NCI-H82 (cell line): ENCODE measurements at places on chromosomes 1 and 21.

DNA sequence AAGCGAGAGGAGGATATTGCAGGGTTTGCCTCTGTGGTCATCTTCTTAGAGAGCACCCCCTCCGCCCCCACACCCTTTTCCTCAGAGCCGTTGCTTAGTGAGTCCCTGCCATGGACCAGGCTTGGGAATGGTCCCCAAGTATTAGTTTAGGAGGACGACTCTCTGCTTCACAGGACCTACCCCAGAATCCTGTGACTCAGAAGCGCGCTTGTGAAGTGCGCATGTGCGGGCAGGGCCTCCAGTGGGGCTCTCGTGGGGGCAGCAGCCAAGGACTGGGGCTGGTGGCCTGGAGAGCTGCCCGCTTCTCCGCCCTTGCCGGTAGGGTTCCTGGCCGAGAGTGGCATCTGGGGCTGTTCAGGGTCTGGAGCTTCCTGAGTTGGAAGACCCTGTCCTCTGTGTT lies 37.3 kb upstream of the HMGN1 start:
- peak; percentile 27 for DNase-seq

GRCh38 chr1:218514689-218515088 lies 169.6 kb downstream of the TGFB2 start:
- no peak for DNase-seq

- no peak for DNase-seq
These were observed 16.5 kb upstream of the SLC1A7 start for GRCh38 chr1:53158900-53159299.

- DNase-seq: peak; percentile 39
These were observed 51.9 kb downstream of the CDC7 start for GRCh38 chr1:91552596-91552995.

- no peak for DNase-seq
These were observed 19.2 kb upstream of the SLAMF1 start for GRCh38 chr1:160666079-160666442.

GRCh38 chr1:11735531-11735853 lies 444 bp upstream of the AGTRAP start:
- DNase-seq: no peak

DNA sequence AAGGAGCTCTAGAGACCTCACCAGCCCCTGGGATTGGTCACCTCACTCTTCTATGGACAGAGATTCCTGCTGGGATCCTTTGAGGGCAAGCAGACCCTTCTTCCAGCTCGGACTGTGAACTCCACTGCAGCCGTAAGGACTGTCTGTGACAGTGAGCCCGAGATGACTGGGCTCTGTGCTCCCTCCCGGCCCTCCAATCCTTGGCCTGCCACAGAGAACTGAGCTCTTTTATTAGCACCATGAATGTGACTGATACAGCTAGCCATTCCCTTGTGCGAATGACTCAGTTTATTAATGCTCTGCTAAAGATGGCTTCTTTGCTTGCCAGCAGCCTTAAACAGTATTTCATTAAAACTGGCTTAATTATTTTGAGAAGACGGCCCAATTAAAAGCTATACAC lies 194.6 kb upstream of the LMO4 start:
- DNase-seq: no peak

- peak; percentile 49 for DNase-seq
These were observed 2.7 kb downstream of the FAM110D start for GRCh38 chr1:26161415-26162219.

DNA sequence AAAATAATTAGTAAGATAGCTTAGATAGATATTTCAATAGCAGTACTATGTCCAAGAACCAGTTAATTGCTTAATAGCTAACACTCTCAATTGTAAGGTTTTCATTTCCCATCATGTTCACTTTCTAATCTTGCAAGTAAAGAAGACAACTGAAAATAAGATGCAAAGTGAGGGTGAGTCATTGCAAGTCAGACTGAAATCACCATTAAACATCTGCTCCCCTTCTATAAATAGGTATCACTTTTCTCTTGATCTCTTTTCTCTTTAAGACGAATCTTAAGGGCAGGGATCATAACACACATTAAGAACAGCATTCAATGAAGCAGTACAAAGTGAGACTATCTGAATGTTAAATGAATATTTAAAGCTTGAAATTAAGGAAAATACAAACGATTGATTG lies 40.4 kb downstream of the UBR4 start:
- no peak for DNase-seq

DNA sequence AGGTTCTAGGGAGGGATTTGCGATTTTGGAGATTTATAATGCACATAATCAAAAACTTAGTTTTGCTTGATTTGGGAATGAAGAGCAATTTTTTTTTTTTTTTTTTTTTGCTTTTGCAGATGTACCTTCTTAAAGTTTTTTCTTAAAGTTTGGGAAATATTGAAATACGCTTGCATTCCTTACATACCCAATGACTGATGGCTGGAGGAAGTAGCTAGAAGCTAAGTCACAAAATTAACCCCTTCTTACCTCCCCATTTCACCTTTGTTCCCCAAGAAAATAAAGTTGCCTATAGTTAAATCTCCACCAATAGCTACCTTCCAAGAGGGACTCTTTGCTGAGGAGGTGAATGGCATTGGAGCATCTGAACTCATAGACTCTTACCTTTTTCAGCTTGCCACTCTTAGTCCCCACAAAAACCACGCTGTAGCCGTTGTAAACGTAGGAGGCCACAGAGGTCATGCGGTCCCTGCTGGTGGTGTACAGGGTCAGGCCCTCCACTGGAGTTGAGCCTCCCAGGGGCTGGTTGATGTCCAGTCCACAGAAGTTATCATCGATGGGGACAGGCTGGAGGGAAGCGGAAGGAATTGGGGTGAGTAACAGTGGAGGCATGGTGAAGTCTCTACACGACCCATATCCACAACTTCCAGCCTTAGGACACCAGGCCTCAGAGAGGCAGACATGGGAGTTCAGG lies 34.1 kb downstream of the PLXNA2 start:
- no peak for DNase-seq

GRCh38 chr1:201708691-201709090 lies 120.3 kb upstream of the IPO9 start:
- no peak for DNase-seq

DNA sequence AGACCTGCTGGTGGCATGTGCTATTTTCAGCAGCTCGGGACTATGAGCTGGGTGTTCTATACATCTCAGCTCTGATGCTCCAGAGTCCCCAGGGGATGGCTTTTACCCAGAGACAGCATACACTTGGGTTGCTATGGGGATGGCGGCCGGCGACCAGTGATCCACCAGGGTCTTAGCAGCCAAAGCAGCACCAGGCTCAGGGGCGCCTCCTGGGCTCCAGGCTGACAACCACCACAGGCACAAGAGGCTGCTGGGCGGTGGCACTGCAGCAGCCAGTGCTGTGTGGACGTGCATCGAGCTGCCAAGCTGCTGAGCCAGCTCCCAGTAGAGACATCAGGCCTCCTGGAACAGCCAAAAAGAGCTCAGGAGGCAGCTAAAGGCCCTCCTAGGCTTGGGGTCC lies 37.6 kb upstream of the CLSTN1 start:
- peak; percentile 95 for DNase-seq

- DNase-seq: no peak
These were observed 1132.4 kb upstream of the B3GALT2 start for GRCh38 chr1:194318790-194319280.

DNA sequence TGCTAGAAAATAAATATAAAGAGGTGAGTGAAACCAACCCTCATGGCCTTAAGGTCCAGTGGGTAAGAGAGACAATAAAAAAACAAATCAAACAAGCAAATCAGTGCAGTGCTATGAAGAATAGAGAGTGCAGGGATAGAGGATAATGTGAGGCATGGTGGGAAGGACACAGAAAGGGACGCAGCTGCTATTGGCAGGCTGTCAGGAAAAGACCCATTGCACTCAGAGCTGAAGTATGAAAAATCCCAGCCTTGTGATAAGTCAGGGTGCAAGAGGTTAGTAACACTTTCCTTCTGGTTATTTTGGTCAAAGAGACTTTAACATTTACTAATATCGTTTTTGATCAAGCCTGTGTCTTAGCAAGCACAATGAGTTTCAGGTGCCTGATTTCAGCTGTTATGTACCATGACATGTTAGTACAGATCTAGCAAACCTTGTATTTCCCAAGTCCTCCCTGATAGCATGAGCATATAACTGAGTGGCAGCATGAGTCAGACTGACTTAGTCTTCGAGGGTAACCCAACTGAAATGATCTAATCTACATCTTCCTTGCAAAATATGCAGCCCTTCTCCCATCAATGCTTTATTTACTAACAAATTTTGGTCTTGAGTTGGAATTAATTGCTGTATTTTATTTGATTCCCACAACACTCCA lies 31.7 kb downstream of the CHML start:
- DNase-seq: no peak

DNA sequence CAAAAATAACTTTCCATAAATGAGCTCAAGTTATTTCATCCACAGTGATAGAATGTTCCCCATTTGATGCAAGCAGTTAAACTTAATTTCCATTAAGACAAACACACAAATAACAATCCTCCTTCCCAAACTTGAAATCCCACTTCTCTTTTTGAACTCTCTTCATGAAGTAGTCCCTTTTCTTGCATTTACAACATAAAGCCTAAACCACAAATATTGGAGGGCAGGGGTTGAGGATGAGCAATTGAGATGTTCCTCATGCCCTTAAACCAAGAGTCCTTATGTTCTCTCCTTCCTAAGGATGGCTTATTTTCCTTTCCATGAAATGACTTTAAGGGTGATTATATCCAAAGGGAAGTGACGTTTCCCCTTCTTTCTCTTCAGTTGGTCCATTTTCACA lies 228.8 kb downstream of the DISC1 start:
- DNase-seq: no peak

DNA sequence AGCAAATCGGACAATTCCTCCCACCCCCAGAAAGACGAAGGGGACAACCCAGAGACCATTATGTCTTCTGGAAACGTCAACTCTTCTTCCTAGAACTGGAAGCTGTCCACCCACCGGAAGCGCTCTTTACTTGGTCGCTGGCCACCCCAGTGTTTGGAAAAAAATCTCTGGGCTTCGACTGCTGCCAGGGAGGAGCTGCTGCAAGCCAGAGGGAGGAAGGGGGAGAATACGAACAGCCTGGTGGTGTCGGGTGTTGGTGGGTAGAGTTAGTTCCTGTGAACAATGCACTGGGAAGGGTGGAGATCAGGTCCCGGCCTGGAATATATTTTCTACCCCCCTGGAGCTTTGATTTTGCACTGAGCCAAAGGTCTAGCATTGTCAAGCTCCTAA lies 3.2 kb downstream of the S1PR1 start:
- no peak for DNase-seq

DNA sequence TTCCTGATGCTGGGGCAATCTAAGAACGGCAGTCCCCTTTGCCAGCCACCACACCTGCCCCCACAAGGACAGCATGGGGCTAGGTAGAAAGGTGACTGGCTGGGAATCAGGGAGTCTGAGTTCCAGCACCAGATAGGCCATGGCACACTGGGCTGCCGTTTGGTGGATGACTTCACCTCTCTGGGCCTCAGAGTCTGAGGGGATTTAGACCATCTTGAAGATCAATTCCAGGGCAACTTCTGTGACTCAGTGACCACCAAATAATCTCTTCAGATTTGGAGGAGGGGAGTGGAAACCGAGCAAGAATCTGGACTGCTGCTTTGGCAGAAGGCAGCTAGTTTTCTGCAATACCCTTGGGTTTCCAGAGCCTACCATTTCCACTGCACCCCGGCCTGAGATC lies 92.1 kb upstream of the EDN2 start:
- DNase-seq: no peak

DNA sequence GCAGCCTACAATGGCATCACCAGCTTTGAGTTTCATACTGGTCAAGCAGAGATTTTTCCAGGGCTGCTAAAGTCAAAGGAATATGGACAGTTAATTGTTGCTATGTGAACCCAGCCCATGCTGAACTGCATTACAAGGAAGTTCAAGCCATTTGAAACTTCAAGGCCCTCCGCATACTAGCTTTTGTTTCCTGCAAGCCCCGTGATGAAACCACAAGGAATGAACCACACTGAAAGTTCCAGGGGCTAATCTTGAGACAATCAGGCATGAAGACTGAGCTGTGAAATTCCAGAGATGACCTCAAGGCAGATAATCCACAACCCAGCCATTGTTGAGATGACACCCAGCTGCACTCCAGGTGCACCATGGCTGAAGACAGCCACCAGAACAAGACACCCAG lies 180.8 kb downstream of the C1orf21 start:
- DNase-seq: no peak

DNA sequence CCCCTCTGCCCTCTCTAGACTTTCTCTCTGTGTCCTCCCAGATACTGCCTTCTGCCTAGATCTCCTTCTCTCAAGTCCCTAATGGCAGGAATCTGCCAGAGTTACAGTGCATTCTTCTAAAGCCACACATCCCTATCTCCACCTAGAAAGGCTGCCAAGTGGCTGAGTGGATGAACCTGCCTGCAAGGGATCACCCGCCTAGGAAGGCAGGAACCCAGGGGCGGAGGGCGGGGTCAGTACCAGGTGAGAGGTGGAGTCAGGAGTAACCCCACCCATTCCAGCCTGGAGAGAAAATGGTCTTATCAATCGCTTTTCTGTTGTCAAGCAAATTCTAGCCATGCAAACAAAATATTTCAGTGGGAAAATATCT lies 60.8 kb downstream of the BCAR3 start:
- no peak for DNase-seq

- DNase-seq: peak; percentile 88
These were observed 28.9 kb downstream of the ODR4 start for GRCh38 chr1:186404454-186405051.

GRCh38 chr1:13584876-13585611 lies 1.4 kb downstream of the PDPN start:
- no peak for DNase-seq

DNA sequence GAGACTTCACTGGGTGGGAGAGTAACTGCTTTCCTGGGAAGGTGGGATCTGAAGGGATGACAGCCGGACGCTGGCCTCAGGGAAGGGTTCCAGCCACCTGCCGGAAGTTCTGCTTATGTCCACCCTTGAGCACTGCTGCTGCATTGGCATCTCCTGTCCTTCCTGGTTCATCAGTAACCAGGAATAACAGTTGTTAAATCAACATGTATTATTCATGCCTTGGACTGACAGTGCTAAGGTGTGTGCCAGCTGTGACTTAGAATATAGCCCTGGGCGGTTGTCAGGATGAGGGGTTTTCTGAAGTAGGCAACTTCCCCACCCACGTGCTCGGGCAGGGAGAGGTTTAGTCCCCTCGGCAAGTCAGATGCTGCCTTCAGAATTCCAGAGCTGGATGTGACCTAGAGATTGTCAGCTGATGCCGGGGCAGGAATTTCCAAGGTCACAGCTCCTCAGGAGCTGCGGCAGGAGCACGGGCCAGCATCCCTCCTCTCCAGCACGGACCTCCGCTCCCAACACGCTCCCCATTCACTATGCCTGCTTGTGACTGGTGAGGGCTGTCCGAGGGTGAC lies 17.9 kb downstream of the CLDN14 start:
- no peak for DNase-seq

DNA sequence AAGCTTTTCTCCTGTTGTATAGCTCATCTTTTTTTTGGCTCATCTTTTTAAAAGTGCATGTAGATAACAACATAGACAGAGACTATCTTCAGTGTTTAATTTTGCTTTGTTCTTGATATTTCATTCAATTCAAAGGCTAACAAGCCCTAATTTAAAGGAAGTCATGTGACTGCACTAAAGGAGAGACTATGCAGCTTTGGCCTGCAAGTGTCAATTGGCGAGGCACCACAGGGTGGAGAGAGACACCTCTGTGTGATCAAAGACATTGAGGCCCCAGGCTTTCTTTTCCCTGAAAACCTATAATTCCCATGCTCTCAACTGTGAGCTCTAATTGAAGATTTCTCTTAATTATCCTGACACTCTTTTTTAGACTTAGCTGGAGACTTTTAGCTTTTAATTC lies 53.6 kb downstream of the CHODL start:
- DNase-seq: peak; percentile 6

GRCh38 chr1:203769505-203770343 lies 4.7 kb downstream of the LAX1 start:
- DNase-seq: peak; percentile 90
